ENCODE measurements at places on chromosomes 2 and 18.

DNA sequence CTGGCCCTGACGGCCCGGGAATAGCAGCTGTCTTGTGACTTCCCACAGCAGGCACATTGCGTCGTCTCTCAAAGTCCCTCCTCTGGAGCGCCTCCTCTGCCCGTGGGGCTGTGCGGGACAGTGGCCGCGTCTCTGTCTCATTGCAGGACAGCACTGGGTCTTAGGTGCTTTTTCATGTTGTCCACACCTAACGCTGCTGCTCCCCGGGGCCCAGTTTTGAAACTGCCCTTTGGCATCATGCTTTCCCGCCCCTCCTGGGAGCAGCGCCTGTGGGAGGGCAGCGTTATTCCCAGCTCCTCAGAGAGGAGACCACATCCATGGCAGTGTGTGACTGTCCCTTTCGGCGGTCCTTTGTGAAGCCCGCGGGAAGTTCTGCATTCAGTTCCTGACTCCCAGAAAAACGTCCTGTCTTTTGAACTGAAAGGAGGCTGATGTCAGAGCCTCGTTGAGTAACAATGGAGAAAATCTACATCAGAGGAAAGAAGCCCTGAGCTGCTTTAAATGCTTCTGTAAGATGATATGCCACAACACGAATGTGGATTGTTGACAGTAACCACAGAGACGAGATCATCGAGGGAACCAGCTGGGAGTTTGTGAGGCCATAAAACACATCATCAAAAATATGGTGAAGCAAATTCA lies 226.0 kb downstream of the FAM210A start:
- no peak for DNase-seq

DNA sequence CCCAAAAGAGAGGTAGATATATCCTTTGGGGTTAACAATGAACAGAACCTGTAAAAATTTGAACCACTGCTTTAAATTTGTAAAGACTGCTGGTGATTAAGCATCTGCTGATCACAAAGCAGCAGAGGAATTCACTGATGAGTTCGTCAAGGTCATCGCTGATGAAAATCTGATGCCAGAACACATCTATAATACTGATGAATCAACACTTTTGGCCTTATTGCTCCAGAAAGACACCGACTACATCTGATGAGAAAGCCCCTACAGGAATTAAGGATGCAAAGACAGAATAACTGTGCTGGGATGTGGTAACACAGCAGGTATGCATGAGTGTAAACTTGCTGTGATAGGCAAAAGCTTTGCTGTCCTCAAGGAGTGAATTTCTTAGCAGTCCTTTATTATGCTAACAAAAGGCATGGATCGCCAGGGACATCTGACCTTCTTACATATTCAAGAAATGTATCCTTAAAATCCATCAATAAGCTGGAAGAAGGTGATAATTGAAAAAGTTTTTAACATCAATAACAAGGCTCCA lies 30.5 kb upstream of the SGPP2 start:
- no peak for DNase-seq

DNA sequence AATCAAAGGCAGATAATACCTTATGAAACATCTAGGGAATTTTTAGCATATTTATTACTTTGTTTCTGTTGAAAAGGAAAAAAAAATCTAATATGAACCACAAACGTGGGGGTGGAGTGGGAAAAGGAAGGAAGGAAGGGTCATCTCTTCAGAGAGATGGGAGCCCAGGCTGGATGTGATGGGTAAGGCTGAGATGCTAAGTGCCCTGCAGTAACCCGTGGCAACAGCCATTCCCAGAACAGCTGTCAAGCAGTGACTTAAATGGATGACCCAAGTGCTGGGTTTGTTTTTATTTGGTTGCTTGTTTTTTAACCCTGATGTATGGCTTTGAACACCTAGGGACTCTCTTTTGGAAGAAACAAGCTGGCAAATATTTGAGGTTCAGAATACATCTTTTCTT lies 50.7 kb upstream of the KLF7 start:
- DNase-seq = no peak

DNA sequence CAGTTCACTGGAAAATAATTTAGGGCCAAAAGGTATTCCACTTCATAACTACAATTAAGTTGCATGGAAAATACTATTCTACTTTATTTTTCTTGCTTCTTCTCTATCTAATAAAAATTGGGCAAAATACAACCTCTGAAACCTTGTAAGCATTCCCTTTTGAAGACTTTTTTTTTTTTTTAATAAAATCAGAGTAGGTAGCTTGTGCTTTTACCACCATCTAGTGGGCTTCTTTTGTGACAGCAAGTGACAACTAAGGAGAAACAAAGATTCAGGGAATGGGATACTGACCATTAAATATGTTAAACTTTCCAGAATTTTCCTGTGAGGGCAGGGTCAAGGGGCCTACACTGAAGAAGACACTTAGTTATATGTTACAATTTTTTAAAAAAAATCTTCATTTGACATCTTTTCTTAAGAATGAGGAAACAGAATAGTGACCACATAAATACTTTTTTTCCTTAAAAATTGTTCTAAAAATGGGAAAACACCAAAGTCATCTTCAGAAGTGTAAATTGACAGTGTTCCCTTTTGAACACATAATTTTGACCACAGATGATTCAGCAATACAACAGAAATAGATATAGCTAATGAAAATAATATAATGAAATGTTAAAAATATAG lies 1183.2 kb upstream of the ACVR2A start:
- DNase-seq = no peak

DNA sequence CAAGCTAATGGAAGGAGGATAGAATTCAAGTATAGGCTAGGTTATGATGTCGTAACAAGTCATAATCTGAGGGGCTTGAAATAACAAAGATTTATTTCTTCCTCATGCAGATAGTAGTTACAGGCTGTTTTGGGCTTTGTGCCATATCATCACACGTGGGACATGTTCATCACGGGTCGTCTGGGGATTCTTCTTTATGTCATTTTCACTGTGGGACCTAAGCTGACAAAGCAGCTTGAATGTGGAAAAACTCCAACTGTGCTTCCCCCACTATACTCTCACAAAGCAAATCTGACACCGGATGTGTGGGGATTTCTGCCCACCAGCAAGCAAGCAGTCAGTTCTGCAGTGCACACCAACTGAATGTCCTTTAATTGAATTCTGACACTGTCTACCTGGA lies 124.8 kb downstream of the LTBP1 start:
- no peak for DNase-seq

- no peak for DNase-seq
Observed at GRCh38 chr2:120486946-120487345, 141.0 kb downstream of the INHBB start.

DNA sequence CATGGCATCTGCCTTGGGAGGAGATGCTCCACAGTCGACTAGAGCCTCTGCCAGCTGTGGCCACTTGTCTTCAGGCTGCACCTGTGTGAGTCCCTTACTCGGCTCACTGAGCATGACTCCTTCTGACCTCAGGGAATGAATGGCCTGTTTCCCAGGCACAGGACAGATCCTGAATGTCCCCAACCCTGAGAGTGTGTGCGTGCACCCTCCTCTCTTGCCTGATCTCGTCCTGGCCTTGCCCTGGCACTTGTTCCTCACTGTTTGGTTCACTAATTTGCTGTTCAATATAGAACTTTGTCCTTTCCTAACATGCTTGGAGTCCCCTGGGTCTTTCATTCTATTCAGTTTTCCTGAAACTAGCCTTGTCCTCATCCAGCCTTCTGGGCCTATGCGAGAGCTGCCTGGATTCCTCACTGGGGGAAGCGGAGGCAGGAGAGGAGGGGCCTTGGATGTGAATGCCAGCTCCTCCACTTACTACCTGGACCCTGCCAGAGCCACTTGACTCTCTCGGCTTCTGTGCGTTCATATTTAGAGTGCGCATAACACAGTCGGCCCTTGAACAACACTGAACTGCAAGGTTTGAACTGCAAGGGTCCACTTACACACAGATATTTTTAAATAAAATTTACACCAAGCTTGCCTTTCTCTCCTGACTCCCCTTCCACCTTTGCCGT lies 184.8 kb downstream of the ACKR3 start:
- no peak for DNase-seq

GRCh38 chr2:14647714-14648113 lies 15.2 kb downstream of the LRATD1 start:
- no peak for DNase-seq

- DNase-seq = no peak
Observed at GRCh38 chr2:40128796-40129195, 323.1 kb downstream of the SLC8A1 start.

- no peak for DNase-seq
Observed at GRCh38 chr18:43797347-43797746, 520.1 kb upstream of the SYT4 start.

DNA sequence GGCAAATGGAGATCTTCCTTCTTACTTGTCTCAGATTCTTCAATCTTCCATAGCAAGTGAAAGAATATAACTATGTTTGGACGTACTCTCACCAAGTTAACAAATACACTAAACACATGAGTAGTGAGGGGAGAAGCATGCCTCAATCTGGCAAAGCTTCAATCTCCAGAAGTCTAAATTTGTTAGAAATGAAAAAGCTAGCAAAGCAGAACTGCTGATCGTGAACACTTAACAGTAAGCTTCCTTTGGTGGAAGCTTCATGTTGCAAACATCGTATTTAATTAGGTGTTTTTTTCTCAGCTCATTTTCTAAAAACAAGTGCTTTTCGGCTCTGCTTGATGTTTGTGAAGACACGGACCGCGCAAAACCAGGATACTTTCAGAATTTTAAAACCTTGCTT lies 12.7 kb upstream of the SCN1A start:
- DNase-seq = no peak

DNA sequence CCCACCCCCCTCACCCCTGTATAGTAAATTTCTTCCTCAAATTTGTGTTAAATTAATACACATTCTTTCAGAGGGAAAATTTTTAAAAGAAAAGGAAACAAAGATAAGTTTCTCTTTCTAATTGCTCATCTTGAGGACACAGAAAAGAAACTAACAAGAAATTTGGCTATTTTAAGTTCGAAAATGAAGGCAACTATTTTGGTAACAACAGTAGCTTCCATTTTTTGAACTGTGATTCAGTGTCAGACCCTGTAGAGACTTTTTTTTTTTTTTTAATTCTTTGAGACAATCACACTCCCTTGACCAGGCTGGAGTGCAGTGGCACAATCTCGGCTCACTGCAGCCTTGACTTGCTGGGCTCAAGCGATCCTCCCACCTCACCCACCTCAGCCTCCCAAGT lies 194.9 kb downstream of the SS18 start:
- DNase-seq = no peak

DNA sequence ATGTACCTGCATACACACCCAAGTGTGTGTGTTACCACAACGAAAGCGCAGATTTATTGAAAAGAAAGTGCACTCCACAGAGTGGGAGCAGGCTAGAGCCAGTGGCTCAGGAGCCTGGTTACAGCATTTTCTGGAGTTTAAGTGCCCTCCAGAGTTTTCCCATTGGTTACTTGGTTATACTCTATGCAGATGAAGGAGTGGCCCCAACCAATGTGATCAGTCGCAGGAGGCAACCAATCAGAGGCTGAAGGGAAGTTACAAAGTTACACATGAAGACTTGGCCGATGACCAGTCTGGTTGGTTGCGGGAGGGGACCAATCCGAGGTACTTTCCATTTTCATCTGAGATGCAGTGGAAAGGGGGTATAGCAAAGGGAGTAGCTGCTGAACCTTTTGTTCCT lies 13.5 kb upstream of the PRLH start:
- DNase-seq = no peak

GRCh38 chr2:161250864-161251436 lies 57.3 kb upstream of the PSMD14 start:
- DNase-seq = peak; percentile 39

DNA sequence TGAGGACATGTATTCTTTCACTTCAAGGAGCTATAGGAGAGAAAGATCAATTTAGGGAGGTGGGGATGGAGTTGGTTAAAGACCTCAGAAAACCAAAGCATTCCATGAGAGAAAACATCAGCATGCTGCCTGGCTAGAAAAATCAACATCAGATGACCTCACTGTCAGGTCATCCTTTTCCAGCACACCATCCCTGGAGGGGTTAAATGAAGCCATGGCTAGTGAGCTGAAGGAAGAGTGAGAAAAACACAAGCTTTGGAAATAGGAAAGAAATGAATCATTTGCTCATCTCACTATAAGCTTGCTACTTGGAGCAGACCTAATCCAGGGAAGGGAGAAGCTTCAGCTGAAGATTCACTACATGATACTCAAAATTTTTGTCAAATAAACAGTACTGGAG lies 109.5 kb upstream of the ITGB6 start:
- DNase-seq = no peak

- no peak for DNase-seq
Observed at GRCh38 chr2:70561893-70562292, 8.3 kb upstream of the TGFA start.

- DNase-seq = no peak
Observed at GRCh38 chr2:63044362-63045327, 6.0 kb upstream of the OTX1 start.

- DNase-seq = no peak
Observed at GRCh38 chr2:167814881-167815718, 432.3 kb downstream of the STK39 start.

- no peak for DNase-seq
Observed at GRCh38 chr2:101256316-101256715, 3.6 kb downstream of the CNOT11 start.

DNA sequence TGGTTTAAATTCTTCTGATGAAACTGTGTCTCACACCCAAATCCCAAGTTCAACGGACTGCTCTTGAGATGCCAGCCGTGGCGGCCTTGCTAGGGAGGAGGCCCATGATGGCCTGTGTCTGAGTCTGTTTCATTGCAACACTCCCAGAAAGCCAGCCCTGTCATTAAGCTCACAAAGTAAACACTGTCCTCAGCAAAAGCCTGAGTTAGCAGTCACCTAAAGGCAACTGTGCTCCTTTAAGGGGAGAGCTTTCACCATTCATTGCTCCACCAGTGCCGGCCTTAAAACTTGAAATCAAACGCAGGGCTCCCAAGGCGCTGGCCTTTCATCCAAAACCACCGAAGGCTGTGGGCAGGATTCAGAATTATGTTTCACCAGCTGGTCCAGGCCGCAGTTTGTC lies 42.5 kb upstream of the PPP1CB start:
- DNase-seq = no peak

DNA sequence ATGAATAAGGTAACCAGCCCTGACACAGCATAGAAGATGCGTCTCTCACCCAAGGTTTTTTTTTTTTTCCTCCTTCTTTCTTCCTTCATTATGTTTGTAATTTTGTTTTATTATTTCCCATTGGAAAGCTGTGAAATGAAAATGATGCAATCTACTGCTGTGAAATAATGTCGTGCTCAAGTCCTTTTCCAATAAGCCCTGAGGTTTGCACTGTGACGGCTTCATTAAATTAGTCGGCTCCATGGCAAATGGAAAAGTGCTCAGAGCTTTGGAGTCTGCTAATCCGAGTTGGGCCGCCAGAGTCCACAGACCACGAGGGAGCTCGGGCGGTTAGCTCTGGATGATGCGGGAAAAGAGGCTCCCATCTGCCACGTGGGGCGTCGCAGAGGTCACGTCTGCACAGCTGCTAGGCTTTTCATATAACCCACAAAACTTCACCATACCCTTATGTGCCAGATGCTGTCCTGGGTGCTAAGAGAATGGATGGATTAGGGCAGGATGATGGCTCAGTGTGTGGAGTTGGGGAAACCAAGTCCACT lies 92.3 kb upstream of the CAPN13 start:
- DNase-seq = no peak

Measured in GM20000 (cell line).